T-helper 1 cell (primary cell): ENCODE measurements at places on chromosomes 5 and 9.

DNA sequence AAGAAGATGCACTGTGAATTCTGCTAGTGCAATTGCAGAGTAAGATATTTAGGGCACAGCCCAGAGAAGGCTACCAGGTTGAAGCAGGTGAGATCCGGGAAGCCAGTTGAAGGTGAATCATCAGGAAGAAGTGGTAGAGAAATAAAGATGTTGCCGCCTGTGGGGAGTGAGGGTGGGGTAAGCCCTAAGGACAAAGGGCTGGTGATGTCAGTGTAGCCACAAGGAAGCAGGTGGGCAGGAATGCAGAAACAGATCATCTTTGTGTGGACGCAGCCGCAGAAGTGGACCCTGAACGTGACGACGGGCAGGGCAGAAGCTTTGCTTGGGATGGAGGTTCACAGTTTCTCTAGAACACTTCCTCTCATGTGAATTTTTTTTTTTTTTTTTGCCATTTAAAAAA lies 164.2 kb downstream of the ACTL7B start:
- DNase-seq = no peak

- no peak for DNase-seq
These were observed 70.1 kb downstream of the PCSK5 start for GRCh38 chr9:75960551-75960950.

GRCh38 chr5:86546582-86546981 lies 71.2 kb upstream of the COX7C start:
- no peak for DNase-seq

DNA sequence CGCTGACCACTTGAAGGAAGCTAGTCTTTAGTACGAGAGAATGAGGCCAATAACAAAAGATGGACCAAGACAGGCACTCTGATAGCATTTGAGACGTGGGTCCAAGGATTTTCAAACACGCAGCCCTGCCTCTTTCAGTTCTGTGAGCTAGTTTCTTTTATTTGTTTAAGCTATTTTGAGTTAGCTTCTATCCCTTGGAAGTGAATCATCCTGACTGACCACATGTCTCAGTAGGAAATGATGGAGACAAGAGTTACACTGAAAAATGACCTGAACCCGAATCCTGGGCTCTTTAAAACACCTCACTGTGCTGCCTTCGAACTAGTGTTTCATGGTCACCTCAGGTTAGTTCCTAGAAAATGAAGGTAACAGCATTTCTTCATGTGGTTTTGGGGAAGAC lies 9.9 kb downstream of the TEK start:
- no peak for DNase-seq

DNA sequence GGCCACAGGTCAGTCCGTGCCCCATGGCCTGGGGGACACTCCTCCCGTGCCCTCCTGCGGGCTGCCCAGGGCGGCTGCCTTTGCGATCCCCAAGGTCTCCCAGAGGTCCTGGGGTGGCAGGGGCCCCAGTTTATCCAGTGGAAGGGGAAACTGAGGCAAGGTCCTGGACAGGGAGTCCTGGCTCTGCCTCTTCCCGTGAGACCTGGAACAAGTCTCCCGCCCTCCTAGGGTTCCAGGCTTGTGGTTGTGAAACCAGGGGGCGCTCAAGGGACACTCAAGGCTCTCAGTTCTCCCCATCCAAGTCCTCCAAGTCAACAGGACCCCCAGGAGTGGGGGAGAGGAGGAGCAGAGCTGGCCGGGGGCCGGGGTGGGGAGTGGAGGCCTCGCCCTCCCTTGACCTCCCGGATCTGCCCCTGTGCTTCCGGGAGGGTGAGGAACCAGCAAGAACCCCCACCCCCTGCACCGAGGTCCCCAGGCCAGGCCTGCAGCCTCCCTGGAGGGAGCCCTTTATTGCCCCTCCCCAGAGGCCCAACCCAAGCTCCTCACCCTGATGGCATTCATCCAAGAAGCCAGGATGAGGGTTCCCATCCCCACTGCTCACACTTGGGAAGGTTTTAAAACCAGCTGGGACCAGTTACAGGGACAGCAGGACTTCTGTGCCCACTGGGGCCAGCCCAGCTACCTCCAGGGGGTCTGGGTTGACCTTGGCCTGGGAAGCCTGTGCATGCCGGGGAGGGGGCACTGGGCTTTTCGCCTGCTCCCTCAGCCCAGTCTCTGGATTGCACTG lies 24.7 kb upstream of the TMEM250 start:
- DNase-seq = no peak

- no peak for DNase-seq
These were observed 609.5 kb upstream of the RGMB start for GRCh38 chr5:98163796-98164493.

- DNase-seq = no peak
These were observed 534.8 kb downstream of the PSAT1 start for GRCh38 chr9:78831726-78832125.

DNA sequence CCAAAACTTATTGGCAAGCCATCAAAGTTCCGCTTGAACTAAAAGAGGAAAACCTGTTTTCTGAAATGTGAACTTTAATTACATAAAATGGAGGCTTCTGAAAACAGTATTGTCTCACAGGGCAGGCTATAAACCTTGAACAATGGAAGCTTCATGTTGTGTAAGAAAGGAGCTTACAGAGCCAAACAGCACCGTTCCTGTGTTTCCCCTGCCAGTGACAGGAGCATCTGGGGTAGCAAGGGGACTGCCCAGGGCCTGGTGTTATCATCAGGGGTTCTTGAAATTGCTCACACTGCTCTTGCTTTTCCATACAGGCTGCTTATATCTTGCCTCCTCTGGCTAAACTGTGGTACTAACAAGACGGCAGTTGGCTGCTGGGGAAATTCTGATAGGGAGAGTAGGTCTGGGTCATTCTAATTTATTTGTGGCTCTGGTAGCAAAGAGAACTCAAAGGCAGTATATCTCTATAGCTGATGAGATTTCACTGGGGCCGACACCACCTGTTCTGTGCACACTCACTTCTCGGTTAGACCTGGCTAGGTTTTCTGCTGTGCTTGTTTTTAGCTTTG lies 40.4 kb downstream of the BASP1 start:
- DNase-seq = no peak

GRCh38 chr5:107485184-107485583 lies 185.6 kb downstream of the EFNA5 start:
- no peak for DNase-seq

DNA sequence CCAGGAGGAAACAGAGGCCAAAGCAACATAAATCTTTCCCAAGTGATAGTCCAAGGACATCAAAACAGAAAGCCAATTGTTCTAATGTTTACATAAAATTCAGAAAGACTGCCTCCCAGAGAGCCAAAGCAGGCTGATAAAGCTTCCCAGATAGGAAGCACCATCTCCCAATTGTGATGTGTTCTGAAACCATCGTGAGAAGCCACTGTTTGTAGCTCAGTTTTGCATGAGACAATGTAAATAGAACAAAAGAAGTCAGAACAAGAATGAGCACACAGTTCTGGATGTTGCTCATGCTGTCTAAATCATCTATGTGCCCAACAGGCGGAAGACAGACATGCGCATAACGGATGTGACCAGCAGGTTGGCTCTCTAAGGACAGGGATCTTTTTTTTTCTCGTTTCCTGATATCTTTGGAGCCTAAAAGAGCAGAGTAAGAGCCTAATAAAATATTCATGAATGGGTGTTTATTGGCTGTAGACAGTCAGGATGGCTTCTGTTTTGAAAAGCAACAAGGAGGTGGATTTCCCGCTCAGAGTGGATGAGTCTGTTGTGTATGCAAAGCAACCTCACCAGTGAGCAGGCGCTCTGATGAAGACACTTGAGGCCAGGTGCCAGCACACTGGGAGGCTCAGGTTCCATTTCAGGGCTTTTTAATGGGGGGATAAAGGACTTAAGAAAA lies 113.6 kb downstream of the GNA14 start:
- no peak for DNase-seq

DNA sequence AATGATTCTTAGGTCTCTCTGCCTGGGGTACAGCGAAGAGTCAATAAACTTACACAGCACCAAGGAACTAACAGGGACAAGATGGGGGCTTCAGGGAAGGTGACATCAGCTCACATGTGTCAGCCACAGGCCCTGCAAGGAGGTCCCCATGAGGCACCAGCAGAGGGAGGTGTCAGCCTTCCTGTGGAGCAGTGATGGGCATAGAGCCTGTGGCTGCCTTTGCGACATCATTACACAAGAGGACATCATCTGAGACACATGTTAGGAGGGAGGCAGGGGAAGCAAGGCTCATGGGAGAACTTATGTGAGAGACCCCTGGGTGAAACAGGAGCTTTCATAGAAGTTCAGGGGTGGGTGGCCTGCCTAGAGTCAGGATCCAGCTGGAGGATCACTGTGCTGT lies 389.6 kb downstream of the SEMA5A start:
- DNase-seq = no peak

DNA sequence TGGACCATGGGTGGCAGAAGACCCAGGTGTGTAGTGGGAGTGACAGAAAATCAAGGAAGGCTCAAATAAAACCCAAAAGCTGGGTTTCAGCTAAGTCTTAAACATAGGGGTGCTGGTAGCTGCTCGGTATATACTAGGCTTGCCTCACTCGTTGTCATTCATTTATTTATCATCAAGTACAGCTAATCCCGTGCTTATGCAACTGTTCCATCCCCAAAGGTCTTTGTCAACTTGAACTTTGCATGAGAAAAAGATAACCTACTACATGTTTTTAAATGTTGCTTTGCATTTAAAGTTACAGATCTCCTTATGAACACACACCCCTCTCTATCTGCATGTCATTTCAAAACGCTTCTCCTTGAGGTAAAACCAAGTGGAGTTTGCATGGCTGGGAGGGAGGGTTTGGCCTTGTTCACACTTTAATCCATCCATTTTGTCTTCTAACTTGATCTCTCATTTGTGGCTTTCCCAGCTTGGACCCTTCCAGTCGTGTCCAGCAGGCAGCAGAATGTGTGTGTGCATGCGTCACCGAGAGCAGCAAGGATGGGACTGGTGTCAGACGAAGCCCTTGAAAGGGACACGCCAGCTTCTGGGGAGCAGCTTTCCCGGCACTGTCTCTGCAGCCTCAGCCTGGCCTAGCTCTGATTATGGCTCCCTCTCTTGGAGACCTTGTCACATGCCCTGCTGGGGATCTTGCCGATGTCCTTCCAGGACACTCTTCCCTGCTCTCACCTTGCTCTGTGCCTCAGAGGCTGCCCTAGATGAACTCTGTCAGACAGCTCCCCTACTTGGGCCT lies 133.5 kb downstream of the GADD45G start:
- no peak for DNase-seq

DNA sequence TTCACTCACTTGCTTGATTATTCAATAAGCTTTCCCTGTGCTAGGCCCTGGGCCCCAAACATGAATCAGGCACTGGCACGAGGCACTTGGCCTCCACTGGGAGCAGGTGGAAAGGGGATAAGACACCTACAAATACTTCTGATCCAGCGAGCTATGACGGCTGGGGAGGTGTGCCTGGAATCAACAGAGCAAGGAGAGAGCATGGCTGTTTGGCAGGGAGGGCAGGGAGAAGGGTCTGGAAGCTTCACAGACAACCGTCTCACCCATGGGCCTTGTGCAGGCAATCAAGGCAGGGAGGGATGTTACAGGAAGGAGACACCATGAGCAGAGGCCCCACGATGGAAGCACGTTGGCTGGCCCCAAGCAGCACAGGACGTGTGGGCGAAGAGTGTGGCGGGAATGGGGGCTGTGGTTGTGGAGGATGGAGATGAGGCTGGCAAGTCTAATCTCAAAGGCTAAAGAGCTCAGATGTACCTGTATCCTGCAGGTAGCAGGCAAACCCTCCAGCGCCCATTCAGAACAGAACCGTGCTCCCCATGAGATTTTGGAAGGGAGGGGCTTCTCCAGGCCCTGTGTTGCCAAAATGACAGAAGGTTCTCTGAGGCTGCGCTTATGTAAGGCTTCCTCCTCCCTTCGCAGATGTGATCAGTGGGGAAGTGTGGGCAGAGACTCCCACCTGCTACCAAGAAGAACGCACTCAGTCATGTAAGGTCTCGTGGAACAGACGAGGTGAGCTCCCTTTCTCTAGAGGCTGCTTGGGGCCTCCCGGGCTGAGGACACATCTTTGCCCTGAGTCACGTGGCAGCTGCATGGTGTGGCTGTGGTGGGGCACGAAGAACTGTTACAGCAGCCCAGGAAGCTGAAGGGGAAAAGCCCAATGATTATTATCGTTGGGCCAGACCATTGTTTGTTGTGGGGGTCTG lies 189.7 kb downstream of the DAB2IP start:
- no peak for DNase-seq
